ENCODE measurements at places on chromosomes 5 and 9. TPM values are rescaled to one million over a fixed set of nuclear protein-coding genes. Genes with fewer than 3 reads are reported as not detected.

Gene ADRB2
- polyA plus RNA-seq: 0.63 TPM

Gene DHX29
- 14.3 TPM for polyA plus RNA-seq

Gene FLT4
- polyA plus RNA-seq: not detected

Gene ADAMTS13
- polyA plus RNA-seq: 0.86 TPM

Gene DNAH5
- 12.4 TPM for polyA plus RNA-seq

Gene GMCL2
- polyA plus RNA-seq: not detected

GRCh38 chr5:126450346-126450745, 27.1 kb downstream of the GRAMD2B start:
- no peak for DNase-seq

GRCh38 chr9:117073071-117073470, 341.8 kb downstream of the ASTN2 start:
- DNase-seq: no peak

DNA sequence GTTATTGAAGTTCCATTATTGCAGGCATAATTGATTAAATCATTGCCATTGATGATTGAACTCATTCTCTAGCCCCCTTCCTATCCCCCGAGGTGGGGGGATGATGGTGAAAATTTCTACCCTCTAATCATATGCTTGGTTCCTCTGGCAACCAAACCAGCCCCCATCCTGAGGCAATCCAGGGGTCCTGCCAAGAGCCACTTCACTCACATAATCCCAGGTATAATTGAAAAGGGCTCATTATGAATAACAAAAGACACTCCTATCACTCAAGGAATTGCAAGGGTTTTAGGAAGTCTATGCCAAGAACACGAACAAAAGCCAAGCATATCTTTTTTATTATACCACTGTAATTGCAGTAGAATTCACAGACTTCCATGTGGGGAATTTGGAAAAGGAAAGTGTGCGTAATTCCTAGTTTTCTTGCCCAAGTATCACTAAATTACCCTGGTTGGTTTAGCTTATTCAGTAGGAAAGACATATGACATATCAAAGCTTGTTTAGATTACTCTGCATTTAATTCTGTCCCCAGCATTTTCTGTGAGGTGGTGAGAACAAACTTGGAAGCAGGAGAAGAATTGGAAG, 130.7 kb upstream of the TAF11L2 start:
- DNase-seq: no peak

GRCh38 chr5:167582283-167582682, 709.2 kb upstream of the WWC1 start:
- no peak for DNase-seq

DNA sequence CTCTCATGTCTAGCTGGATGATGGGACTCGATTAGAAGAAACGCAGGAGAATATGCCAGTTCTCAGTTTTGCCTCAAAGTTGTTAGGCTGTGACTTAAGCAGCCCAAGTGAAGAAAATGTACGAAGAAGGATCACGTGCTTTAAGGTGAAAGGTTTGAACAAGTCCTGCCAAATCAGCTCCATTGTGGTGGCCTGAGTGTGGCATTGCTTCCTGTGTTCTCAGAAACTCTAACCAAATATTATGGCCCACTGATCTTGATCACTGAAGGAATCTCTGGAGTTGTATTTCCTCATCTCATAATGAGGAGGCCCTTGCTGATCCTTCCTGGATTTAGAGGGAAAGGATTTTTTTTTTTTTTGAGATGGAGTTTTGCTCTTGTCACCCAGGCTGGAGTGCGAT, 44.0 kb downstream of the OTULIN start:
- no peak for DNase-seq

DNA sequence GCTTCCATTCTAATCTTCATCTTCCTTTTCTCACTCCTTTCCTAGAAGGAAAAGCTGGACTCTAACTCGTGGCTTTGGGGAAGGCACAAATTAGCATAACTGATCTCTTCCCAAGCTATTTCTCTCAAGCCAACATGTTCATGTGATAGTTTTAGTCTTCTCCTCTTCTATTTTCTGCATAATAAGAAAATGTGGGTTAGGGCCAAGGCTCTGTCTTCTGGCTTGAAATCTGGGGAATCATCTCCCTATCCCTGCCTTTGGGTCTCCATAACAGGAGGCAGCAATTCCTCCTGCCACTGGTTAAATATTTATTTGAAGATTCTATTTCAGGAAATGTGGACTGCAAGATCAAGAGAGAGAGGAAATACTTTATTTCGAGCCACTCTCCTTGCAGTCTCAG, 1669.6 kb downstream of the MAT2B start:
- no peak for DNase-seq

GRCh38 chr5:133474851-133475590, 137.3 kb downstream of the FSTL4 start:
- no peak for DNase-seq

GRCh38 chr9:72800328-72800994, 152.4 kb downstream of the ALDH1A1 start:
- DNase-seq: no peak

DNA sequence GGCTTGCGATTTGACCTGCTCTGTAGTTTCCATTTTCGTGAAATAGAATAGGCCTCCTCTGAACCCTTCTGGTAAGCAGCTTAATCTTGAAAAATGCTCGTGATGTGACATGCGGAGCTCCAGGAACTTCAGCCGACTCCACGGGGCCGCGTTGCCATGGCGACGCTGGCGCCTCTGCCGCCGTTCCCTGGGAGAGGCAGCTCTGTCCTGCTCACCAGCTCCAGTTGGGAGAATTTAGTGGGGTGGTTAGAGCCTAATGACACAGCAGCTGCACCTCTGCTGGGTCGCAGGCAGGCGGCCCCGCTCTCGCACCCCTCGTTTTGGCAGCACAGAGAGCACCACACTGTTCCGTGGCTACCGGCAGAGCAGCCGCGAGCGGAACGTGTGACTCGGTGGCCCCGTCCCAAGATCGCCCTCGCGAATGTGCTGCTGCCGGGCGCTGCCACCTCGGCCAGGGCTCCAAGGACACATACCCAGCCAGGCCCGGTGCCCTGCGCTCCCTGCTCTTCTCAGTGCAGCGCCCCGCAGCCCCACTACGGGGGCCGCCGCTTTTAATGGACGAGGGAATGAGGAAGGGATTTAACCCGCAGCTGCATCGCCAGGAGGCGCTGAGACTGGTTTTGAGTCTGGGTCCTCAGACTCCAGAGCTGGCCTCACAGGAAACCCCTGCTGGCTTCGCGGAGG, 131.2 kb upstream of the LMX1B start:
- no peak for DNase-seq

DNA sequence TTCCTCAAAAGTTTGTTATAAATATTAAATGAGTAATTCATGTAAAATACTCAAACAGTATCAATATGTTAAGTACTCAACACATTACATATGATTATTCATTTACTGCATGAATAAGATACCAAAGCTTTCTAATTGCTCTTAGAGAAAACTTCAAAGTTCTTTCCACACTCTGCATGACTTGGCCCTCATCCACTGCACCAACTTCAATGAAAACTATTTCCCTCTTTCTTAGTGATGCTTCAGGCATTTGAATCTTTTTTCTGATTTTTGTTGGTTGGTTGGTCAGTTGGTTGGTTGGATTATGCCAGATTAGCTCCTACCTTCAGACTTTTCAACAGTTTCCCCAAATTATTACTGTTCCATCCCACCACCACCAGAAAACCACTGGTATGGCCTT, 314.7 kb upstream of the RGMB start:
- no peak for DNase-seq

DNA sequence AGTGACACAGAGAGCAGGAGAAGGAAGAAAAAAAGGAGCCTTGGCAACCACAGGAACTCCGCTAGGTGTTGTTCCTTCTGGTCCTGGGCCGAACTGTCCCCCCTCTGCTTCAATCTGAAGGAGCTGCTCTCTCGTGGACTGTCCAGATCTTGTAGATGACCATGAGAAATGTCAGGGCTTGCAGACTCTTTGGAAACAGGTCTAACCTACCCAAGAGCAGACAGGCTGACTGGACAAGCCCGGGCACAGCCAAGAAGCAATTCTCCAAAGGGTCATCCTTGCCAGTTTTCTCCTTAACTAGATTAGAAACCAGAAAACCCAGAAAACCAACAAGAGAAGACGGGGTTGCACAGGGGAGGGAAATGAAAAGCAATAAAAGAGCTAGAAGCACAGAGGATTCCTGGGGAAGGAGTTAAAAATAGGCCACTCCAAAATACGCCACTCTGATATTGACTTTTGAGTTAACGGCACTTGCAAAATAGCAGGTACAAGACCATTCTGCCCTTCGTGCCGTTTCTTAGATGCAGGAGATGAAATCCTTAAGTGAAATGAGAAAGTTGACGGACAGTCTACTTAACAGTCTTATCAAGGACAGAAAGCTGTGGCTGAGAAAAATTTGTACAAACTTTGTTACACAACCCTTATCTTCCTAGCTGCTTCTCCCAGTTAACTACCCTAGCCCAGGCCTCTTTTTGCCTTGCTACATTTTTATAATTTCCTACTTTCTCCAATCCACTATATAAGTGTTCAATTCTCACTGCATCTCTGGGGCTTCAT, 5.8 kb downstream of the GCNT4 start:
- no peak for DNase-seq

DNA sequence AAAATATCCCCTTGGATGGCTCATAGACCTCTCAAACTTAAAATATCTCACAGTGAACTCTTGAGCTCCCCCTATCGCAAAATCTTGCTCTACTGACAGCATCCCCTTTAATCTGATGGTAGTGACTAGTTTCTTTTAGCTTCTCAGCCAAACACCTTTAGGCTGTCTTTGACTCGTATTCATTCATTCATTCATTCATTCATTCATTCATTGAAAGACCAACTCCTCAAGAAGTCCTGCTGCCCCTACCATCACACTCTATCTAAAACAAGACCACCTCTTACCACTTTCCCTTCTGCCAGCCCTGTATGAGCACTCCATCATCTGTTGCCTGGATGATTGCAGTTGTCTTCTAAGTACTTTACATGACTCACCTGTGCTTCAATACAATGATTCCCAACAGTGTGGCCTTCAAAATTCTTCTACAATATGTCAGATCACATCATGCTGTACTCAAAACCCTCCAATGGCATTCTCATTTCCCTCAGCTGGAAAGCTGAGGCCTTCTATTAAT, 46.8 kb downstream of the ITGA2 start:
- no peak for DNase-seq

Measured in AG04450 (cell line).